ENCODE measurements at places on chromosomes 6 and 20. TPM values are rescaled to one million over a fixed set of nuclear protein-coding genes. Genes with fewer than 3 reads are reported as not detected.

GRCh38 chr6:107879941-107880340 lies 55.8 kb upstream of the SCML4 start:
- DNase-seq: no peak

The ASF1A gene
- polyA plus RNA-seq: 41.0 TPM

- DNase-seq: no peak
Measured at GRCh38 chr20:19880256-19881079, 122.4 kb downstream of the RIN2 start.

GRCh38 chr6:140542863-140543262 lies 1168.4 kb upstream of the CITED2 start:
- DNase-seq: no peak

GRCh38 chr6:3457710-3458602 lies 1.1 kb upstream of the SLC22A23 start:
- peak; percentile 31 for DNase-seq

The SPATS1 gene
- polyA plus RNA-seq: not detected

- DNase-seq: no peak
Measured at GRCh38 chr6:140230282-140230681, 855.8 kb upstream of the CITED2 start.

DNA sequence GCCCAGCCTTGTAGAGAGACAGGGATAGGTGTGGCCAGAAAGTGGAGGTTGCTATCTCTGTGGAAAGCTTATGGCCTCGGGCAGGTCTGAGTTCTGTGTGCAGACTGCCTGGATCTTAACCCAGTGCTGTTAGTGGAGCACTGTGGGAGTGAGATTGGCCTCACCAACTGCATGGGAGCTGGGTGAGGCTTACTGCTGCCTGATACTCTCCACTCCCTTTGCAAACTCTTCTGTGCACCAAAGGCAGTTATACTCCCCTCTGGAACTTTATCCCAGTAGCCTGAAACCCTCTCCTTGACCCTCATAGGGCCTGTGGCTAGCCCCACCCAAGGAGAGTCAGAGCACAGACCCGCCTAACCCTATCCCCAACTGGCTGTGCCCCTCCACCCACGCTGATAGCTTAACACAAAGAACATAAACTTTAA lies 41.4 kb upstream of the PKIB start:
- no peak for DNase-seq

The TNXB gene
- 4.7 TPM for polyA plus RNA-seq

The KCNK5 gene
- polyA plus RNA-seq: 9.6 TPM

The PGM3 gene
- polyA plus RNA-seq: 59.4 TPM

DNA sequence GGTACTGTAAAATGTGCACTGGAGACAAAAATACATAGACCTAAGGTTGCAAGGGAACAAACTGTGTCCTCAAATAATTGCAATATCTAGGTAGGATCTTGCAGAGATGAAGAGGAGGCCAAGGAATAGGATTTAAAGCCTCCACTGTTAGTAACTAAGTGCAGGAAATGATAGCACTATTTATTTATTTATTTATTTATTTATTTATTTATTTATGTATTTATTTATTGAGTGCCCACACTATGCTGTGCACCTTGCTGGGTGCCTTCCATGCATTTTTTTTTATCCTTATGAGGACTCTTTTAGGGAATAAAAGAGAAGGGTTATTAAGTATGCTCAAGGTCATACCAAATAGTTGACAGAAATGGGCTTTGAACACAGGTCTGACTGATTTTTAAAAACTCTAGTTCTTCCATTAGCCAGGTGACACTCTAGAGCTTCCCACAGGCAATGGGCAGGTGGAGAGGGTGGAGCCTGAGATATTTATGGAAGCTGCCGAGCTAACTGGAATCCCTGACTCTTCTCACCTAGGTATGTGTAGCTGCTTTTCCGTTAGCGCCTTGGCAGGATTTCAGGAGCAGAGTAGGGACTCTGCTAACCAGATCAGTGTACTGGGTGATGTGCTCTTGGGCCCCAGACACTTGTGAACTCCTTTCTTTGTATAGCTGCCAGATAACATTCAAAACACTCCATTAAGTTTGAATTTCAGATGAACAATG lies 12.8 kb upstream of the NUP153 start:
- DNase-seq: no peak

DNA sequence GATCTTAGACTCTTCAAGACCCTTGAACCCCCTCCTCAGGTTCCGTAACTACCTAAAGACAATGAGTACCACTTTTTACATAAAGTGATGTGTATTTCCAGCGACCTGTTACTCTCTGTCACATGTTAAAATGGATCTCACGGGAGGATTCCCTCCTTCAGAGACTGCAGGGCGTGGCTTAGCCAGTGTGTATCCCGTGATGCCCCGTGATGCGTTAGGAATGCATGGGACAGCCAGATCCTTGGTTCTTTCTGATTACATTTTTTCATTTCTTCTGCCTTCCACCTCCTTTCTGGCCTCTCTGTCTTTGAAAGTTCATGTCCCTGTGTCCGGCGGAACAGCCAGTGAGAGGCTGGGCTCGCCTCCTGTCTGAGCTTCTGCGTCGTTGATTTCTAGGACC lies 155.5 kb downstream of the TMEM242 start:
- no peak for DNase-seq

The C20orf202 gene
- polyA plus RNA-seq: 0.43 TPM

GRCh38 chr6:44082872-44083321 lies 44.4 kb downstream of the MRPL14 start:
- DNase-seq: no peak

DNA sequence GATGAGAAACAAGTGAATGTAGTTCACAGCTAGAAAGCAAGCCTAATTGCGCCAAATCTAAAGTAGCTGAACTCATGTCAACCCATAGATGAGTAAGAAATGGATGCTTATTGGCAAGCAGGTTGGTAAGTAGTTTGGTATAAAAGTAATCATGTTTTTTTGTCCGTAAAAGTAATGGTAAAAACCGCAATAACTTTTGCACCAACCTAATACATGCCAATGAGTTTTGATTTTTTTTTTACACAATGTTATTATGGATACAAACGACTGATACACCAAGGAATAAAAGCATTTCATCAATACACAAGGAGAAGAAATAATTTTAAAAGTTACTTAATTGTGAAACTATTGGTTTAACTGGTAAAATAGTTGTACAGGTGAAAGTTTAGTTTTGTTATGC lies 977.5 kb downstream of the EYS start:
- no peak for DNase-seq

DNA sequence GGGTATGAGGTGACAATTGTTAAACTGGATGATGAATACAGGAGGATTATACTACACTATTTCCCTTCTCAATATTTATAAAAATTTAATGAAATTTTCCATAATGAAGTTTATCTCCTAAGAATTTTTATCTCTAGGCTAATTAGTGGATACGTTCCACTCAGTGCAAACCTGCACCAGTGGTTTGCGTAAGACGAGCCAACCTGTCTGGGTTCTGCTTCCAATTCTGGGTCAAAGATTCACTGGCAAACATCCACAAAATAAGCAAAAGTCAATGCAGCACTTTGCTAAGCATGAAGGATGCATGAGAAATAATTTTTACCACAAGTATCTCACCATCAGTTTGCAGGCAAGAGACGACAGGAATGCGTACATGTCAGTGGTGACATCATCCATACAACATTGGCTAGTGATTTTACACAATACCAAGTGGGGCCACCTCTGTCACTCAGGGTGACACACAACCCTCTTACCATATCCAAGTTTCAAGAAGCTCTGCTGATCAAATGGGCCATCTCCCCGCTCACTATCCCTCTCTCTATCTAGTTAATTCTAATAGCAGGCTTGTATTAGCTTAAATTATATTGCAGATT lies 51.7 kb downstream of the FAM50B start:
- no peak for DNase-seq

- no peak for DNase-seq
Measured at GRCh38 chr20:36582322-36582721, 8.9 kb downstream of the TGIF2 start.

The PACRG gene
- polyA plus RNA-seq: 20.2 TPM

The SGK2 gene
- polyA plus RNA-seq: 73.0 TPM

DNA sequence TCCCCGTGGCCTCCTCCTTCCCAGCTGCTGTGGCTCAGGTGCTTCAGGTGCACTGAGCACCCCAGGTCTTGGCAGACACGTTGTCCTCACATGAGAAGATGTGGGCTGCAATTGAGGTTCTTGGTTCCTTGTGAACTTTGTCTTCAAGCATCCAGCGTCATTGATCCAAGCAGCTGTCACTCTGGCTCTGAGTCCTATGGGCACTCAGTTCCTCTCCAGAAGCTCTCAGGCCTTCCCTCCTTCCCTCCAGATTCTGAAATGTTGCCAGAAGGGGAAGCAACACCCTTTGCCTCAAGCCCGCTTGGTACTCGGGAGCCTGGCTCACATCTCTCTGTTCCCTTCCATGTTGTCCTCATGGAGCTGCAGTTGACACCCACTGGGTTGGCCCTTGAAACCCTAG lies 8.4 kb upstream of the MRGBP start:
- no peak for DNase-seq

The DCDC2 gene
- polyA plus RNA-seq: 136 TPM

- no peak for DNase-seq
Measured at GRCh38 chr6:41935685-41936072, 5.9 kb downstream of the CCND3 start.

- DNase-seq: no peak
Measured at GRCh38 chr6:40162074-40162473, 227.8 kb upstream of the MOCS1 start.

GRCh38 chr20:10125757-10126156 lies 91.0 kb downstream of the ANKEF1 start:
- no peak for DNase-seq

DNA sequence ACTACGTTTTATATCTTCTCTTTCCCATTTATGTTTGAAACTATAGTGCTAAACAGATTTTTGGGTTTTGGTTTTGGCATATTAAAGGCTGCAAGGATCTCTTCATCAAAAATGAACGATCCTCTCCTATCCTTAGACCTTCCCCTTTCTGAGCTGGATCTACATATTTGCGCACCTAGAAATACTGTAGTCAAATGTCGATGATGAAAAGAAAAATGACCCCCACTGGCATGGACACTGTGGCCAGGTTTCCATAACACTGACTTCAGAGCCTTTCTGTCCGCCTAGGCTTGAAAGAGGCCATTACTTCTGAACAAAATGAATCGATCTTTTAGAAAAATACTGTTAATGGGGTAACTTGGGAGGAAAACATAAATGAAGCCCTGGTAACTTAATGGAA lies 5.8 kb downstream of the FLRT3 start:
- DNase-seq: no peak

DNA sequence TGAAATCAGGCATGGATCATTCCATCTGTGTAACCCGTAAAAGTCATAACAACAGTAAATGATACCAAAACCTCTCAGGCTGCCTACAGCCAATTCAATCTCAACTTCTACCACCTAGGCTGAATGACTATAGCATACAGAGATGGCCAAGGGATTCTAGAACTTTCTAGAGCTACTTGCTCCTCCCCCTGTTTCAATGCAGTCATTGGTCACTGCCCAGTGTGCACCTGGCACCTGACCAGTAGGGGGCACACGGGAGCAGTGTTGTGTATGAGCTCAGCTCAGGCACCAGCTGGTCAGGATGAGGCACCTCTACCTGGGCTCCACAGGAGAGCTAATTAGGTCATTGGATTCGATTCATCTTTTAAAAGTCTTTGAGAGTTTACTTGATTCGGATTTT lies 86.2 kb downstream of the PLEKHG1 start:
- DNase-seq: no peak

The PRR18 gene
- 0.12 TPM for polyA plus RNA-seq

The CTCFL gene
- polyA plus RNA-seq: 2.8 TPM

The MICB gene
- polyA plus RNA-seq: 2.1 TPM

DNA sequence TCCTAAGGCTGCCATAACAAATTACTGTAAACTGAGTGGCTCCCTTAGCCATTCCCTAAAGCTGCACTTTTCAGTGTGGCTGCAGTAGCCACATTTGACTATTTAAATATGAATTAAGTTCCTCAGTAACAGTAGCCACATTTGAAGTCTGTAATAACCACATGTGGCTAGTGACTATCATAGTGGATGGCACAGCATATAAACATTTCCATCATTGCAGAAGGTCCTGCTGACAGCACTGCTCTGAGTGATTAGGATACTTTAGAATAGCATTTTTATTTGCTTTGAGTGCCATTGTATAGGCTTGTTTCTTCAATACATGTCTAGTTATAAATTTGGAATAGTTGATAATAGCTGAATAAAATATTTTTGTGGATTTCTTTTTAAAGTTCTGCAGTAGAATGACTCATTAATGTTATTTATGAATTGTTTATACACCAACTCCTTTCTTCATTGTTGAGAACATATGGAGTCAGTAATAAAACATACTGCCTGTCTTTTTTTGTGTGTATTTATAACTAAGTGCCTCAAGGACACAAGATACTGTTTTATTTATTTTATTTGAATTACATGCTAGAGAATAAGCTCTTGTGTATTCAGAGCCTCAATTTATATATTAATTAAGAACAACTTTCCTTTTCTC lies 217.2 kb downstream of the CDKAL1 start:
- DNase-seq: no peak

- no peak for DNase-seq
Measured at GRCh38 chr6:156803353-156803752, 26.2 kb downstream of the ARID1B start.

GRCh38 chr6:116884530-116884929 lies 7.5 kb downstream of the RFX6 start:
- DNase-seq: no peak

DNA sequence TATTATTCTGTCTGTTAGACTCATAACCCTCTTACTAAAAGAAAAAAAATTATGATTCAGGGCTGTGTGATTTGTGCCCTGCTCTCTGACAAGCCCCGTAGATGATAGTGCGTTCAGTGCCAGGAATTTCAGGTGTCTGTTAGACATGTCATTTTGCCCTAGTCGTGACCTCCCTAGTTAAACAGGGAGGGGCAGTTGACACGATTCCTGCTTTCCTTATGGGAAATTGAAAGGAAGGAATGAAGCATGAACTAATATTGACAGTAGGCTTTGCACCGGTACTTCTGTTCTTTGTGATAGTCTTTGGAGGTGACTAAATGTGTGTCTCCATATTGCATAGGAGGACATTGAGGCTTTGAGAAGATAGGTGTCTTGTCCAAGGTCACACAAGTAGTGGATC lies 26.3 kb downstream of the RPRD1B start:
- no peak for DNase-seq

The VNN1 gene
- 0.23 TPM for polyA plus RNA-seq

Measured in left kidney (tissue), 8 donors.